CD8-positive, alpha-beta memory T cell (primary cell): ENCODE measurements at places on chromosomes 6 and 20.

- DNase-seq: no peak
Measured at GRCh38 chr20:5469111-5469510, 152.4 kb upstream of the PROKR2 start.

DNA sequence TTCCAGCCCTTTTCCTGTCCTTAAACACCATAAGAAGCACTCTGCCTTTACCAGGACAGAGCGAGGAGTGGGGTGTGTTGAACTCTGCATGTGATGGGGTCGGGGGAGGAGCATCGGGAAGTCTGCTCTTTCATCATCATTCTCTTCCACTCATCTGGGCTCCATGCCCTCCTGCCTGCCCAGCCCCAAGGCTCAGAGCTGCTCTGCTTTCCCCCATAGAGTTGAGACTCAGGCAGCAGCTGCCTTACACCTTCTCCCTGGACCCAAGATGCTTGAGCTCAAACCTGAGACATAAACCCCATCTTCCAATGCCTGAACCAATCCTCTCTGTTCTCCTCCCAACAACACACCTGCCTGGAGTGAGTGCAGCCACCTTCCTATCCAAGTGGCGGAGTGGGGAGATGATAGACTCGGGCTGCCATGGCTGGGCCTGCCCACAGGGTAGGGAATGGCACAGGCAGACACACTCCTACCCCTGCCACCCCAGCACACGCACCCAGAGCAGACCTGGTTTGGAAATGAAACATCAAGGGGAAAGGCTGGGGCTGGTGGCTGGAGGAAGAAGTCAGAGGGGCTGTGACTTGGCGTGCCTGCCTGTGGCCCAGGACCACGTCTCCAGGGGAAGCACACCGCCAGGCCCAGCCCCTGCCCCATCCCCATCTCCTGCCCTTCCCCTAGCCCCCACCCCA, 28.4 kb downstream of the TFEB start:
- DNase-seq: no peak

DNA sequence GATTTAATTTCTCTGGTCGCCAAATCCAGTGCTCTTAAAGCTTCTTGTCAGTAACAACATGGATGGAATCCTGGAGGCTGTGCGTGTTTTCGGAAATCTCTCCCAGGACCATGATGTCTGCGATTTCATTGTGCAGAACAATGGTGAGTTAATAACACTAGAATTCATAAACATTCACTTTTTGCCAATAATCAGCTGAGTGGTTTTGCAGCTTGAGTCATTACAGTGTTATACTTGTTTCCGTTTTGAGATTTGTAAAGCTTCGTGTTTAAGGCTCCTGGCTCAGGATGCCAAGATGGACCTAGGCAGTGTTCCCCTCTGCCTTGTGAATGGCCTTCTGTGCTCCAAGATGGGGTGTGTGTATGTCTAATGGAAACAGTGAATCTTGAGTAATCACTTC, 113.8 kb downstream of the ARMC2 start:
- no peak for DNase-seq

GRCh38 chr6:166583230-166583965, 3.1 kb downstream of the RAMACL start:
- no peak for DNase-seq

DNA sequence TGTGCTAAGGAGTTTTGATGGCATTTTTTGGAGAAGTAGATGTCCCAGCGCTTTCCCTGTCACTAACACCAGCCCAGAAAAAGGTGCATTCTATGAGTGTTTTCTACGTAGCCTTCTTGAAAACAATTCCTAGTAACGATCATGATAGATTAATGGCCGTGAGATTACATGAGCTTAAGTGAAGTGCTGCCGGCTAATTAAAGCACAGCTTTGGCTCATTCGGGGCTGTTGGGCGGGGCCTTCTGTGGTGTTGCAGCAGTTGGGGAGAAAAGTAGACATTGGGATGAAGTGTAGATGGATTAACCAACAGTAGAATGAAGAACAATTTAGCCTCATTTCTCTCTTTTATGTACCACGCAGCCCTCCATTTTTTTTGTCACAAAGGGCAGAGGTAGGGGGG, 20.8 kb upstream of the TRAF3IP2 start:
- no peak for DNase-seq

DNA sequence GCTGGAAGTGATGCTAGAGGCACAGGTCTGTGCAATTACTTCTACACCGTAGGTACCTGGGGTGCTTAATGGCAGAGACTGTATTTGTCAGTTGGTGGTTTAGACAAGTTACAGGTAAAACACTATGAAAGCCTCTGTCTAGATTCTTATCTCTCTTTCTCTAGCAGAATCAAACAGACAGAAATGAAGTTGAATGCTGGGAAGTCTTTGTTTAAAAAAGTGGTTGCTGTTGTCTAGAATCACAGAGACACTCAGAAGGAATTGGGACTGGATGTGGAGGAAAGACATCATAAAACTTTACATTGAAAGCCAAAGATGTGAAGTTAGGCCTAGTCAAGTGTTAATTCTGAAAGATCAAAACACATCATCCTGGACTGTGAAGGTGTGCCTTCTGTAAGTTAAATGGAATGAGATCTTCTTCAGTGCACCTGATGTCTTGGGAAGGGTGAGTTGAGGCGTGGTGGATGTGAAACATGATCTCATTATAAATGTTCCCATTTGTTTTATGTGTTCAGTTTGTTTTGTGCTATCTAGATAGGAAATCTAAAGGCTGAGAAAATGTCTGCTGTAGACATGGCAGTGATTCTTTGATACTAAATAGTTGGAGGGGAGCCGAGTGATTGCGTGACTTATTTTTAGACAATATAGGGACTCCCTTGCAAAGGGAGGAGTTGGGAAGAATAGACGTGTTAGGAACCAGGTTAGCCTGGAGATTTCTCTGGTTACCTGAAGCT, 290.2 kb downstream of the SOX4 start:
- DNase-seq: no peak

GRCh38 chr6:159217595-159218275, 48.5 kb downstream of the FNDC1 start:
- no peak for DNase-seq

- DNase-seq: no peak
Measured at GRCh38 chr6:165858586-165858985, 195.5 kb upstream of the PDE10A start.

DNA sequence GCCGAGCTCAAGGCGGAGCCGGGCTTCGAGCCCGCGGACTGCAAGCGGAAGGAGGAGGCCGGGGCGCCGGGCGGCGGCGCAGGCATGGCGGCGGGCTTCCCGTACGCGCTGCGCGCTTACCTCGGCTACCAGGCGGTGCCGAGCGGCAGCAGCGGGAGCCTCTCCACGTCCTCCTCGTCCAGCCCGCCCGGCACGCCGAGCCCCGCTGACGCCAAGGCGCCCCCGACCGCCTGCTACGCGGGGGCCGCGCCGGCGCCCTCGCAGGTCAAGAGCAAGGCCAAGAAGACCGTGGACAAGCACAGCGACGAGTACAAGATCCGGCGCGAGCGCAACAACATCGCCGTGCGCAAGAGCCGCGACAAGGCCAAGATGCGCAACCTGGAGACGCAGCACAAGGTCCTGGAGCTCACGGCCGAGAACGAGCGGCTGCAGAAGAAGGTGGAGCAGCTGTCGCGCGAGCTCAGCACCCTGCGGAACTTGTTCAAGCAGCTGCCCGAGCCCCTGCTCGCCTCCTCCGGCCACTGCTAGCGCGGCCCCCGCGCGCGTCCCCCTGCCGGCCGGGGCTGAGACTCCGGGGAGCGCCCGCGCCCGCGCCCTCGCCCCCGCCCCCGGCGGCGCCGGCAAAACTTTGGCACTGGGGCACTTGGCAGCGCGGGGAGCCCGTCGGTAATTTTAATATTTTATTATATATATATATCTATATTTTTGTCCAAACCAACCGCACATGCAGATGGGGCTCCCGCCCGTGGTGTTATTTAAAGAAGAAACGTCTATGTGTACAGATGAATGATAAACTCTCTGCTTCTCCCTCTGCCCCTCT, 1.1 kb downstream of the CEBPB start:
- peak; percentile 11 for DNase-seq

DNA sequence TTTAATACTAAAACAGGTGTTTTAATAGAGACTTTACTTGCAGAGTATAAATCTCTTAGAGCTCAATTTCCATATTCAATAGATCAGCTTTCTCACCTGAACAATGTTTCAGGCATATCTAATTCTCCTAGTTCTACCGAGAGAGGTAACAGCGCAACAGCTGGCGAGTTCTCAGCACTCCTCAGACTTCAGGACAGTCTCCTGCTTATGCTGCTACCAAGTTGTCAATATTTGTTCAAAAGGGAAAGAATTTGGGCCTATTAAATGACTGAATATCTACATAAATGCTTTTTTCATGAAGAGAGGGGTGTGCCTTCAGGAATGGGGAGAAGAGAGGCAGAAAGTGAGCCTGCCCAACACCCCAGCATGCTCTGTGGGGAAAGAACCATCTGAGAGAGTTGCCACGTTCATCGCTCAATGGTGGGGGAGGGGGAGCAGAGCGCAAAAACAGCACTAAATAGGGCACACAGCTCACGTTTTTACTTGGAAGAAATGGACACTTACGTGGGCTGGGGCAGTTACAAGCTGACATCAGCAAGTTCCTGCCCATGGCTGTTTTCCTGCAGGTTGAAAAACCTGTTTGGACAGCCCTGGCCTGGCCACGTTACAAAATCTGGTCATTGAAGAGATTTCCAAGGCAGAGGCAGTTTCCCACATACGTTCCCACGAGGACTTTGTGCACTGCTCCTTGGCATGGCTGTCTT, 38.0 kb downstream of the EZR start:
- no peak for DNase-seq

GRCh38 chr6:98747960-98748359, 86.4 kb upstream of the POU3F2 start:
- no peak for DNase-seq

GRCh38 chr6:149271348-149272340, 45.9 kb upstream of the TAB2 start:
- peak; percentile 6 for DNase-seq

- DNase-seq: no peak
Measured at GRCh38 chr6:24875534-24875901, 60.2 kb downstream of the RIPOR2 start.

GRCh38 chr20:12860619-12861247, 148.0 kb upstream of the SPTLC3 start:
- no peak for DNase-seq

DNA sequence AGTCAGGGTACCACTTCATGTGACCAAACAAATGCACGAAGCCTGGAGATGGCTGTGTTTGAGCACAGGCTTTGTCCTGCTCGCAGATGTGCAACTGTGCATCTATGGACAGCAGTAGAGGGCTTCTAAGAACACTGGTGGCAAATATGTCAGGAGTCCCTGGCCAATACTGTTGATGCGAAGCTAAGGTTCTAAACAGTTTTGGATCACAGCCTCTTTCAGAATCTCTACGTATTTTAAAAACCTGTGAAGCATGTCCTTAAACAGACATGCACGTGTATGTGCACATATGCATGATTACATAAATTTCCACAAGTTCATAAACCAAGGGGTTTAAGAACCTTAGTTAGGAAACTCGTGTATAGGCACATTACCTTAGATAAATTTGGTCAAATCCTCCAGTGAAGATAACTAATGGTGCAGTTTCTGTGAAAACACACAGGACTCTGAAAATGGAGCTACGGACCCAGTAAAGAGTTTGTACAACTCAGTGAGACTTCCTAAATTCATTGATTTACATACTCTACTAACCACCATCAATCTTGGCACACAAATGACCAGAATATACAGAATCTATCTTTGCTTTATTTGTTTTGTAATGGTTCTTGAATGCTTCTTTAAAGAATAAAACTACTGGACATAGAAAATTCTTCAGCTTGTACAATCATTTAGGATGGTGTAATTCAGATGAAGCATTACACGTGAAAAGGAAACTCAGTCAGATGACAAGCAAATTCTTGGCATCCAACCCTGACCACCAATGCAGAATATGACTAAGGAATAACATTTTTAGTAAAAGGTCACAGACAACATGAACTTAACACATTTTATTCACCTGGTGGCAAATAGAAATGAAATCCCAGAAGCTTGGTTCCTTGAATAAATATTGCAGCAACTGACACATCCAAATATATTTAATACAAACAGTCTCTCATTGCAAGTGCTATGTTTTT, 27.4 kb downstream of the KCNQ5 start:
- DNase-seq: no peak

DNA sequence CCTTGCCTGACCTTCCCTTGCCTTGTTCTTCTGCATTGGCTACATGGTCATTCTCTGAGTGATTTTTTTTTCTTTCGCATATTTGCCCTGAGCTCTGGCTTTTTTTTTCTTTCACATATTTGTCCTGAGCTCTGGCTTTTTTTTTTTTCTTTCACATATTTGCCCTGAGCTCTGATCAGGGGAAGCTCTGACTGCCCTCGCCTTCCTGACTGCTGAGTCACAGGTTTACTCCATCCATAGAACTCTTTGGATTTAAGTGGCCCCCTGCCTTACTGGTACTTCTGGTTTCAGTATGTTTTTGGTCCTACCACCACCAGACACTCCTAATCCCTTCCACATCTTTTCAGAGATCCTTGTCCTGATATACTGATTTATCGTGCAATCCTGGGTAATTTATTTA, 201.1 kb downstream of the OGFRL1 start:
- DNase-seq: no peak

DNA sequence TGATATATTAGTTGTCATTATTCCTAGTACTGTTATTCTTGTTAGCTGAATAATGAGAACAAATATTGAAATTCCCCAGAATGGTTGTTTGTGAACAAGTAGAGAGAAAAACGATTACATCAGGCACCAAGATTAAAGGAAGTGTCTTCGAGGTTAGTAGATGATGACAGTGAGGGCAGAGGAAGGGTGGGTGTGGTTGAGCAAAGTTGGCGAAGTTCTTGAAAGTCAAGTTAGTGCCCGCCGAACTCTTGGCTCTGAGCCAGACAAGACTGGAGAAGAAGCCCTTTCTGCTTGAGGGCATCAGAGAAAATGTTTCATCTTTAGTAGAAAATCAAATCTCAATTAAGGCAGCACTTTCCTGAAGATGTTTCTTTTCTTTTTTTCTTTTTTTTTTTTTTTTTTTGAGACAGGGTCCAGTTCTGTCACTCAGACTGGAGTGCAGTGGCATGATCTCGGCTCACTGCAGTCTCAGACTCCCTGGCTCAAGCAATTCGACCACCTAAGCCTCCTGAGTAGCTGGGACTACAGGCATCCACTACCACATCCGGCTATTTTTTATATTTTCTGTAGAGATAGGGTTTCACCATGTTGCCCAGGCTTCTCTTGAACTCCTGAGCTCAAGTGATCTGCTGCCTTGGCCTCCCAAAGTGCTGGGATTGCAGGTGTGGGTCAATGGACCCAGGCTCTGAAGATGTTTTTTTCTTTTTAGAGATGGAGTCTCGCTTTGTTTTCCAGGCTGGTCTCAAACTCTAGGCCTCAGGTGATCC, 77.1 kb downstream of the SGK1 start:
- peak; percentile 56 for DNase-seq

- DNase-seq: no peak
Measured at GRCh38 chr20:757506-757905, 10.8 kb downstream of the SLC52A3 start.

DNA sequence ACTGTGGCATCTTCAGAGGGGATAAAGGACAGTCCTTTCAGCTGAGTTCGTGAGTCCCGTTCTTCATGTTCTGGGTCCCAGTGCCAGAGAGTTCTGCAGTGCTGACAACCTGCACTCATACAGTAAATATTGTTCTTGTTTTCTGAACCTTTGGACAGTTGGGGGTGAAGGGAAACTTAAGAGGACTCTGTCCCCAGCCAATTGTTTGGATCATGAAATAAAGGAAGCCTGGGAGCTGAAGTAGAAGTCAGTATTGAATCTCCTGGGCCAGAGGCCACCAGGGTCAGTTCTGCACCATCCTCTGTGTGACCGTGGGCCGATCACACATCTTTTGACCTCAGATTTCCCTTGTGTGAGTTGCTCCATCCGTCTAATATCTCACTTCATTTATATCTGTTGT, 3.2 kb downstream of the SLC2A12 start:
- no peak for DNase-seq
